ENCODE measurements at places on chromosomes 6 and 20.

GRCh38 chr6:119116712-119117281 is 38.3 kb upstream of the FAM184A start:
- DNase-seq, result no peak

DNA sequence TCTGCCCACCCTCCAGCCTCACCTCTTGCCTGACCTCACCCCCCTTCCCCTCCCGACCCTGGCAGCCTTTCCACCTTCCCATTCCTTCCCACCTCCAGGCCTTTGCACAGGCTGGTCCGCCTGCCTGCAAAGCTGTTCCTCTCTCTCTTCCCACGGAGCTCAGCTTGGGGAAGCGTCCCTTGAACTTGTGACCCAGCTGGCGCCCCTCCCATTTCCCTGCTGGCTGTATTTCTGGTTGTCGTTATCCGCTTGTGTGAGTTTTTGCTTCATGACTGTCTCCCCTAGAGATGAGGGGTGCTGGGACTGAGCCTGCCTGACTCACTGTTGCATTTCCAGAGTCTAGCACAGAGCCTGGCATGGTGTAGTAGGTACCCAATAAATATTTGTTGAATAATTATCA is 32.5 kb downstream of the VSTM2L start:
- DNase-seq, result no peak

- DNase-seq, result no peak
Measured at GRCh38 chr6:31528307-31528777, 420 bp upstream of the MCCD1 start.

GRCh38 chr6:113654396-113654795 is 202.7 kb upstream of the MARCKS start:
- DNase-seq, result no peak

DNA sequence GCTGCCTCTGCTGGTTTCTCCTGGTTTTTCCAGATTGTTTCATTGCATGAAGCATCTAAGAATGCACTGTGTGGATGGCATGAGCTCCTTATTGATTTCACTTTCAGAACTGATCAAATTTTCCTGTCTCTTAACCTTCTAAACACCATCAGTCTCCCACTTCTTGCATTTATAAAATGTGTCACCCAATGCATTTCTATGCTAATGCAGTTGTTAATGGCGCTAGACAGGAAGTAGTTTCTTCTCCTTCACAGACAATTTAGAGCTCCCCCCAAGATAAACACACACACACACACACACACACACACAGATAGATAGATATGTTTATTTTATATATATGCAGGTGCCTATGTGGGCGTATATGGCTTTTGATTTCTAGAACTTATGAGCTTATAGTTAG is 45.6 kb upstream of the FOXA2 start:
- DNase-seq, result no peak

GRCh38 chr20:9103955-9104354 is 35.1 kb downstream of the PLCB4 start:
- no peak for DNase-seq

GRCh38 chr20:18989736-18990474 is 176.3 kb downstream of the SCP2D1 start:
- DNase-seq, result no peak

DNA sequence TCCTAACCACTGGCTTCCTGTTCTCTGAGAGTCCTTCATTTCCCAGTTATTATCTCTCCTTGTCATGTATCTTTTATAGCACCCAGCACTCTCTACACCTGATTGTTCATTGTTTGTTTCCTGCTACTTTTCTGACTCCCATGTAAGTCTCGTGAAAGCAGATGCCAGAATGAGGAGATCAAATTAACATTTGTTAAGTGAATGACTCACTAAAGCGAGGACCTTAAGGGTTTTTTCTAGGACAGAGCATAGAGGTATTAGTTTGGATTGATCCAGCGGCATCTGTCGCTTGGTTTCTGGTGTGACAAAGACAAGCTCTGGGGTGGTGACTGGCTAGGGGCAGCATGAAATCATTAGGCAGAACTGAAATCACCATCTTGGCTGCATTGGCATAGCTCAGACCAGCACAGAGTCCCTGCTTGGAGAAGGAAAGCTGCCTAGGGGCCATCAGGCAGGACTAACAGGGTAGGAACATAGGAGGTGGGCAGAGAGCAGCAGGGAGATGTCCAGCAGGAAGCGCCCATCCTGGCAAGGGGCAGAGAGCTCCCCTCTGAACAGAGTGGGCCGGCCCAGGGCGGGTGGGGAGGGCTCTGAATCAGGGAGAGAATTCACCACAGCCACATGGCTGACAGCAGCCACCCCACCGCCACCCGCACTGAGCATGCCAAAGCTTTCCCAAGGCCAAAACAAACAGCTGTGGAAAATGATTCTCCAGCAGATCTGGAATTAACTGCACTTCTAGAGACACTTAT is 97.1 kb upstream of the CEP85L start:
- no peak for DNase-seq

- DNase-seq, result no peak
Measured at GRCh38 chr6:3683331-3683730, 68.2 kb downstream of the PXDC1 start.

DNA sequence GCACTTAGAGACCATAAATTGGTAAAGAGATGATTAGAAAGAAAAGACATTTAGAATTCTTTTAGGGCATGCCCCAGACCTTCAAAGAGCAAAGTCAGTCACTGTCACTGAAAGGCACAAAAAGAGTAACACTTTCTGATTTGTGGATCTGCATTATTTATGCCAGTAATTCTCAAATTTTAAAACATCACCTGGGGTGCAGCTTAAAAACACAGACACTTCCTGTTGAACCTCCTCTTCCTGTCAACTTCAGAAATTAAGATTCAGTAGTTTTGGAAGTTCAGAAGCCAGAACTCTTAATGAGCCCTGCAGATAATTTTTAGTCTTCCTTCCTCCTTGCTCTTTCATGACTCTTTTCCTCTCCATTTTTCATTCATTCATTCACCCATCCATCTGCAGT is 137.5 kb downstream of the NRN1 start:
- DNase-seq, result no peak

DNA sequence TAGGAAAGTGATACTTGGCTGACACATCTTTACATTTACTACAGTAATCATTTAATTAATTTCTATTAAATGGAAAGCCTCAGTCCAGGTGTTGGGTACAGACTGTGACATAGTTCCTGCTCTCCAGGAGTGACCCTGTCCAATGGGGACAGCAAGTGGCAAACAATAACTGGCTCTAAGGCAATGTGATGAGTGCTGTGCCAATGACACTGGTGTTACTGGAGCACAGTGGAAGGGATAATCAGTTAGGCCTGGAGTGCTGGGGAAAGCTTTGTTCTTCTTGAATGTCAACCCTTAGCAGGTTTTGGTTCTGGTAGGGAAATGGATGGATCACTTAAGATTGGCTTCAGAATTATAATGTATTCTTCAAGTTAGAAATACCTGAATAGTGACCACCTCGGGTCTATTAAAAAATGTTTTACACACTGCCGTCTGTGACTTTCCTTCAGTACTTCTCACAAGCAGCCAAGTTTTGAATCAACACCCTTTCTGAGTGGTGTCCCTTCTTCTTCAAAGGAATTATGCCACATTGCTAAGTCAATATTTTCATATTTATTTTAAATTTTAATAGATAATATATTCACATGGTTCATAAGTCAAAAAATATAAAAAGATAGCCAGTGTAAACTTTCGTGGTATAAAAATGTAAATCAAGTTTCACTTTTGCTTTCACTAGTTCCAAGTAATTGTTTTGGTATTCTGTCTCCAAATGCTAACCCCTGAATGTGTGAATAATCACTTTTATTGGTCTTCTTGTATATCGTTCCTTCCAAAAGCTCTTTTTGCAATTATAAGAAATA is 9.6 kb downstream of the CMTR1 start:
- no peak for DNase-seq

GRCh38 chr20:38726804-38727606 is 2.7 kb downstream of the SLC32A1 start:
- peak; percentile 24 for DNase-seq

GRCh38 chr6:78511009-78511408 is 356.3 kb upstream of the IRAK1BP1 start:
- DNase-seq, result no peak

DNA sequence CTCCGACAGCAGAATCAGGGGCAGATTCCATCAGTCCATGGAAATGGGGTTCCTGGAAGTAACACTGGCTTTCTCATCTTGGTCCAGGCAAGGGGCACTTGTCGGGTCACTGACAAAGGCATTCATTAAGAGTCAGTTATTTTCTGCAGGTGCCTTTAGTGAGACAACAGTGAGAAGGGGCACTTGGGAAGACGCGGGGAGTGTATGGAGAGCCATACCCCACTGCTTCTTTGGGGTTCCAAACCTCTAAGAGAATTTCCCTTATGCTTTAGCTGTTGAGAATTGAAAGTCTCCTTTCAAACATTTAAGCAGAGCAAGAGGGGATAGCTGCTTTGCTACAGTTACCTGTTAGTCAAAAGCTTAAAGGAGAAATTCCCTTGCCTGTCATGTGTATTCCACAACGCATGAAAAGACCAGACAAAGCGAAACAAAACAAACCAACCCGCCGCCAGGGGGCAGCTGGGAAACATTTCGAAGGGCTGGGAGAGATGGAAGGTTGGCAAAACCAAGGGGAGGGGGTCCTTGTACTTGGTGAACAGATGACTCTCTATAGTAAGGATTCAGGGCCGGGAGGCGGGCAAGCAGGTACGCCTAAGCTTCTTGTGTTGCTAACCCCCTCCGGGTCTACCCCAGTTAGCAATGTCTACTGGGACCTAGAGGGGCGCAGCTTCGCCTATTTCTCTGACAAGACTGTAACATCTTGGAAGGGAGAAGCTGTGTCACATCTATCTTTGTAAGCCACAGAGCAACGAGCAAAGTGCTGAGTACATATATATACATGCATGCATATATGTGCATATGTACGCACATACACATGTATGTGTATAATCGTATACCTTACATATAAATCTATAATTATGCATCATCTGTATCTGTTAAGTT is 474.9 kb upstream of the AGPAT4 start:
- no peak for DNase-seq

- no peak for DNase-seq
Measured at GRCh38 chr6:131061041-131061750, 1.8 kb downstream of the EPB41L2 start.

DNA sequence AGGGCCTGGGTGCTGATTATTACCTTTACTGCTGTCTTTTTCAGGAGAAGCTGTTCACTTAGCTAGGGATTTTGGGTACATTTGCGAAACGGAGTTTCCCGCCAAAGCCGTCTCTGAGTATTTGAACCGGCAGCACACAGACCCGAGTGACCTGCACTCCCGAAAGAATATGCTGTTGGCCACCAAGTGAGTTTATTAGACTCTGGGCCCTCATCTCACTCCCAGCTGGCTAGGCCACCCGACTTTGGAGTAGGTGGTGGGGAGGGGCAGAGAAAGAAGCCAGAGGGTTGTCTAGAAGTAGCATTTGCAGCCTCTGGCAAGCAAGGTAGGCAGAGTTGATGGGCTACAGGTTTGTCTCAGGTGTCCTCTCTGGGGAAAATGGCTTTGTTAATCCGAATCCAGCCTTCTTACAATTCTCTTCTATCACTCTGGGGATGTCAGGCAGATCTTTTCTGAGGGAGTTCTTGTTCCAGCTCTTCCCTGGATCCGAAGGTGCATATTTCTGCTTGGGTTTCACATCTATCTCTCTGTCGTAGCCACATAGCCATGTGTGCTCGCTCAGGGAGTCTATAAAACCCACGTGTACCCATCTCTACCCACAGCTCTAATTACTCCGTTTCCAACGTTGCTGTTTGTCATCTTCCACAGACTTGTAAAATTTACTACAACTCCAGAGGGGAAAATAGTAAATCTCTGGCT is 21.6 kb downstream of the TFAP2B start:
- no peak for DNase-seq

- DNase-seq, result no peak
Measured at GRCh38 chr6:33427585-33428223, 7.8 kb downstream of the SYNGAP1 start.

DNA sequence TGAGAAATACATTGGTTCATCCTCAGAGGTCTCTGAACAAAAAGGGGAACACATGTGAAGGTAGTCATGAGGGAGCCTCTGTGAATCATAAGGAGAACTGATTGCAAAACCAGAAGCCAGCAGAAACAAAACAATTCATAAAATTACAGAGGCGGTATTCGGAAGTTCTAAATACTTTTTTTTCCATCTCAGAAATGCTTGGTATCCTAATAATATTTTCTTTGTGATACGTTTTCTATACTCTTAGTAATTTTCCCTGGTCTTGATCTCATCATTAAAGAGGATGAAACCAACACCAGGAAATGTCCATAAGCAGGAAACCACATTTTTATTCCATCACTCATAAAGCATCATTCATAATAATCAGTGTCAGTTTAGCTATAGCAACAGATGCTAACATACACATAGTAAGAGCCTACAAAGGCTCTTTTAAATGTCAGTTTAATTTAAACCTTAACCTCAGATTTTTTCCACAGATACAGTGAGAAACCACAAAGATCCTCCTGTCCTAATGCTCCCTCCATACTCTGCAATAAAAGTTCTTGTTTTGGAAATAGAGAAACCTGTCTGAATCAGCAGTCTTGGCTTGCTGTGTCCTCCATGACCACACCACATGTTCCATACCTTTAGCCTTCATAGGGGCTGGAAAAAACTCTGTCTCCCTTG is 29.2 kb downstream of the SGK1 start:
- no peak for DNase-seq

Data from activated gamma-delta T cell treated with anti-CD3 and anti-CD28 coated beads, Interleukin-2, amount 50 U/mL, for 16 hours (primary cell).